ENCODE measurements at places on chromosomes 4 and X.

- no peak for DNase-seq
Observed at GRCh38 chr4:145859426-145859825, 79.2 kb downstream of the ZNF827 start.

- peak; percentile 41 for DNase-seq
Observed at GRCh38 chrX:153460826-153461225, 9.6 kb downstream of the HAUS7 start.

GRCh38 chr4:132865458-132865857 is 283.6 kb upstream of the PCDH10 start:
- DNase-seq = no peak

GRCh38 chr4:48799157-48799556 is 19.1 kb upstream of the FRYL start:
- DNase-seq = no peak

DNA sequence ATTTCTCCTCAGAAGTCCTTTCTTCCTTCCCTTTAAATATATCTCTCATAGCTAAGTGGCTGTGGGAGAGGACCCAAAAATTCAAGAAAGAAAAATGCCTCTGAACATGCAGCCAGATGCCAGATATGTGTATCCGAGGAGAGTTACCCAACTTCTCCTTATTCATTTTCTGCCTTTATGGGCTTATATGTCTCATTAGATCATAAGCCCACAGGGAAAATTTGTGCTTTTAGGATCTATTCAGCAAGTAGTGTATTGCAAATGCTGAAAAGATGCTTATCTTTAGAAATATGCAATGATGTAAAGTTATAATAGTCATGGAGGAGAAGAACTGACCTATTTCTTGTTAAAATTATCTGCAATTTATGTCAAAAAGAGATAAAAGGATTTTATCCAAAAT is 371.8 kb upstream of the NOCT start:
- no peak for DNase-seq

GRCh38 chr4:163166041-163166579 is 580 bp downstream of the NAF1 start:
- DNase-seq = peak; percentile 50

Measured in suppressor macrophage treated with lipopolysaccharide for 4 hours (primary cell).